ENCODE measurements at places on chromosomes 6 and 20.

DNA sequence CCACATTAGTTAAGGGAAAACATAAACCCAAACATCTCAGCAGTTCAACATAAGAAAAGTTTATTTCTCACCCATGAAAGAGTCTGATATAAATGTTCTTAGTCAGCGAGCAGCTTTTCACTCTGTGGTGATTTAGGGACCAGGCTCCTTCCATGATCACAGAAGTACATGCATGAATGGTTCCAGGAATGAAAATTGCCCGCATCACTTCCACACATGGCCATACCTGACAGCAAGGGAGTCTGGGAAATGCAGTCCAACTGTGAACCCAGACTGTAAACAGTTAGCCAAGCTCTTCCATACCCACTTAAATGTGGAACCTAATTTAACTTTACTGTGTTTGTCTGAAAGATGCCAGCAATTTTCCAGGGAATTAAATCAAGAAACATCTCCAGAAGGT is 353.9 kb downstream of the HACE1 start:
- DNase-seq = no peak

DNA sequence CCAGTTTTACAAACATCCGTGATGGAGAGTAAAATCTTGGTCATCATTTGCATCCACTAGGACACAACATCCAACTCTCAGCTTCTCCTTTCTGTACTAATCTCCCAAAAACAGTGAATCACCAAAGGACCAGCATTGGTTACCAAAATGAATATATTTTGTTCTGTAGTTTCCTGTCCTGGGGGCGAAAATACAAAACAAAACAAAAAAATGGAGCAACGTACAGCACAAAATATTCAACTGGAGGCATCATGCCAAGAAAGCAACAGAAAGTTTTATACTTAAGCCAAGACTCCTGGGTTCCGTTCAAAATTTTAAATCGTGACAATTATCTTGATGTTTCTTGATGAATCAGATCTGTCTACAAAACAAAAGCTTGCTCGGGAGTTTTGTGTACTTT is 126.6 kb upstream of the CCDC28A start:
- no peak for DNase-seq

GRCh38 chr6:6882592-6882991 is 225.2 kb upstream of the RREB1 start:
- no peak for DNase-seq

DNA sequence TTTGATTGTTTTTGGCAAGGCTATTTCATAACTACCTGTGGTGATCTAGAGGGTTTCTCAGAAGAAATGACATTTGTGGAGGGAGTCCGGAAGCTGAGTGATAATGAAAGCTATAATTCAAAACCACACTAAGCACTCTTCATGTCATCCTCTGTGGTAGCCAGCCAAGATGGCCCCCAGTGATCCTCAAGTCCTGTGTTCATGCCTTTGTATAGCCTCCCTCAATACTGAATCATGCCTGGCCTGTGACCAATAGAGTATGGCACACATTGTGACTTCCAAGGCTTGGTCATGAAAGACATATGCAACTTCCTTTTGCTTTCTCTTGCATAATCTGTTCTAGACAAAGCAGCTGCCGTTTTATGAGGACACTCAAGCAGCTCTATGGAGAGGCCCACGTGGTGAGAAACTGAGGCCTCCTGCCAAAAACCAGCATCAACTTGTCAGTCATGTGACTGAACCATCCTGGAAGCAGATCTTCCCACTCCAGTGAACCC is 12.8 kb upstream of the DNAAF9 start:
- DNase-seq = no peak

- DNase-seq = no peak
These were observed 240.0 kb downstream of the FOXC1 start for GRCh38 chr6:1849691-1850090.

- no peak for DNase-seq
These were observed 460 bp downstream of the PLAGL1 start for GRCh38 chr6:144007478-144008119.

DNA sequence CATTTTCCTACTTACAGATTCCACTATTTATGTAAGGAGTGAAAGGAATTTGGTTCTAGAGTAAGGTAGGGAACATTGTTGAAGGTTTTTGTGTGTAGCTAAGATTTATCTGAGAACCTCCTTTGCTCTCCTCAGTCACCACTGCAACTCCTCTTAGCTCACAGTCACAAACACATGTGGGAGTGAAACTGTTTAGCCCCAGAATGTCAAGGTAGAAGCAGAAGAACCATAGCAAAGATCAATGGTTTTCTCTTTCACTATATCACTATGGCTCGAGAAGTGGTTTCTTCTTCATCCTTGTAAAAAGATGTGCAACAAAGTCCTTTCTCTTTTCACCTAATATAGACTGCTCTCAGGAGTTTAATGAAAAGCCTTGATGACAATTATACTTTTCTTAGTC is 6.5 kb upstream of the DEFB112 start:
- no peak for DNase-seq

- no peak for DNase-seq
These were observed 42.9 kb upstream of the LRFN2 start for GRCh38 chr6:40630051-40630450.

DNA sequence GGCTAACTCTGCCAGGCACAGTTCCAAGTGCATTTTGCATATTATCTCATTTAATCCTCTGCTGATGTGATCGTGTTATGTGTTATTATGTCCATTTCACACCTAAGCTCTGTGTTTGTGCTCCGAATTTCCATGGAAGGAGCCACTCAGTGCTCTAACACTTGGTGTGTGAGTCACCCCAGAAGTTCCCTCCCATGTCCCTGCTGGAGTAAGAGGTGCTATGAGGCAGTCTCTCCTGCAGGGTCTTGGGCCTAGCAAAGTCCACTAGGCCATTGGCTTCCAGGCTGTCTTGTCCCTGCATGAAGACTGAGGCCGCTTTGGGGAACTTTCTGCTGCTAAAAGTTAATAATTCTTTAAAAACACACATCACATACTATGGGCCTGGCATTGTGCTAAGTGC is 405.9 kb upstream of the SULF2 start:
- no peak for DNase-seq
